ENCODE measurements at places on chromosomes 2 and 18.

GRCh38 chr18:5417342-5417741 lies 121.8 kb upstream of the ZBTB14 start:
- no peak for DNase-seq

GRCh38 chr18:2897448-2898185 lies 50.8 kb downstream of the EMILIN2 start:
- DNase-seq: no peak

GRCh38 chr2:239263231-239263630 lies 137.6 kb downstream of the HDAC4 start:
- DNase-seq: peak; percentile 21

DNA sequence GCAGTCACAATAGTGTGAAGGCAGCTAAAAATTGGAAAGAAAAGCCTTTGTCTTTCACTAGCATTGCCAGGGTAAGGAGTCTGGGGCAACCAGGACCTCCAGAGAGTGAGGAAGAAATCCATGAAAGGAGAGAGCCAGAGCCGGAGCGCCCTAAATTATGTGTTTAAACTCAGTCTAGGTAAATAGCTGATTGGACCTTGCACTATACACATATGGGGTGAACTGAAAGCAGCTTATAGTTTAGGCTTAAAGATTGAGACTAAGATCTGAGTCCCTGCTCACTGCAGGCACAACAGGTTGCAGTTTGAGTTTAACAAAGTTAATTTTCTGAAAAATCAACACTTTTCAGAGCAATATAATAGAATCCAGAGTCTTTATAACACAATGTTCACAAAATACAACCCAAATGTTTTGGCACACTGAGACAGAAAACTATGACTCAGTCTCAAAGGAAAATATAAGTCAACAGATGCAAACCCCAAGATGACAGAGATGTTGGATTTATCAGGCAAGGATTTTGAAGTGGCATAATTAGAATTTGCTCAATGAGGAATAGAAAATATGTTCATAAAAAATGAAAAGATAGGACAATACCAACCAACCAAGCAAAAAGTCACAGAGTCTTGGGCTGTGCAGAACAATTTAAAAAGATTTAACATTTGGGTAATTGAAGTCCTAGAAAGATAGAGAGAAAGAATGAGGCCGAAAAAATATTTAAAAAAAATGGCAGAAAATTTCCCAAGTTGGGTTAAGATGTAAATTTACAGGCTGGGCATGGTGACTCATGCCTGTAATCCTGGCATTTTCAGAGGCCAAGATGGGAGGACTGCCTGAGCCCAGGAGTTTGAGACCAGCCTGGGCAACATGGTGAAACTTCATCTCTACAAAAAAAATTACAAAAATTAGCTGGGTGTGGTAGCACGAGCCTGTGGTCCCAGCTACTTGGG lies 39.6 kb downstream of the DOK1 start:
- no peak for DNase-seq

GRCh38 chr2:47165001-47165555 lies 10.0 kb upstream of the STPG4 start:
- DNase-seq: no peak

DNA sequence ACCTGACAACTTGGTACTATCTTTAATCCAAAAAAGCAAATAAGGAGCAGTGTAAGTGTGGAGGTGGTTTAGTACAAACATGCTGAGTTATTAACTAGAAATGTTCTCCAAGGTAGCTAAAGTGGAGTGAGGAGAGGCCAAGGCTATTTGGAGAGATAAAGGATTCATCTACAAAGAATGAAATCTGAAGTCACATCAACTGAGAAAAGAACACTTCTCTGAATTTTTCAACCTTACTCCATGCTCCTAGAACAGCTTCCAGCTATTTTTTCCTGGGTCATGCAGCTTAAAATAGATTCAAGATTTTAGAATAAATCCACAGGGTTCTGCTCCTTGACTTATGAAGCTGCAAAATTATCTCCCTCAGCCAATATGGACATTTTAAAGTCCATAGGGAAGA lies 18.7 kb downstream of the IMMT start:
- DNase-seq: no peak

GRCh38 chr2:7063789-7064188 lies 146.6 kb downstream of the RNF144A start:
- DNase-seq: no peak

DNA sequence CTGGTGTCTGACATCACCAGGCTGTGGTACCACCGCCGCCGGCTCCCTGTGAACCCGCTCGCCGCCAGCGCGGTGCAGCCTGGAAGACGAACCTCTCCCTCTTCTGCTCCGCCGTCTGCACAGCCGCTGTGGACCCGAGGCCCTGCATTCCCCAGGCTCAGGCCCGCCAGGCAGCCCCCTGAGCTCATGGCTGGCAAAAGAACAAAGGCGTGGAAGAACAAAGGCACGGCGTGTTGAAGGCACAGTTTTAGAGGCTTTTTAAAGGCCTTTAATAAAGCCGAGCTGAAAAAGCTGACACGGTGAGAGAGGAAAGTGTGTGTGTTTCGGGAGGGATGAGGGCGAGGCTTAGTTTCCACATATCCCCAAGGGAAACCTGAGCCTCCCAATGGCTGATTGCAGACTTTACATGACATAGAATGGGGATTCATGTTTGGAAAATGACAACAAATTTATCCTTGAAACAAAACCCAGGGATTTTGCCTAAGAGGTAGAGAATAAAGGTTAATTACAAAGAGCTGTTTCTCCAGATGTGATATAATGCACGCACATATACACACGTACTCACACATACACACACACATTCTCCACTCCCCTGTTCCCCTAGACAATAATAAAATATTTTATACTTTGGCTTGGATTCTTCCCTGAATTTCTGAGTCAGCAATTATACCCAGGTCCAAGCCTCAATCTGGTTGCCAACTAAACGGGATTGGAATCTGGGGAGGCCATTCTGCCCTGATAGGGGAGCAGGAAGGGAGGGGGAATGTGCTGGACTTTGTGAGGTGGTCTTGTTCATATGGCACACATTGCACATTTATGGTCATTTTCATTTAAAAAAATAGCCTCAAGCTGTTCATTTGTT lies 39.7 kb downstream of the RFX8 start:
- peak; percentile 77 for DNase-seq

- no peak for DNase-seq
These were observed 1.6 kb downstream of the SESTD1 start for GRCh38 chr2:179263015-179263414.

DNA sequence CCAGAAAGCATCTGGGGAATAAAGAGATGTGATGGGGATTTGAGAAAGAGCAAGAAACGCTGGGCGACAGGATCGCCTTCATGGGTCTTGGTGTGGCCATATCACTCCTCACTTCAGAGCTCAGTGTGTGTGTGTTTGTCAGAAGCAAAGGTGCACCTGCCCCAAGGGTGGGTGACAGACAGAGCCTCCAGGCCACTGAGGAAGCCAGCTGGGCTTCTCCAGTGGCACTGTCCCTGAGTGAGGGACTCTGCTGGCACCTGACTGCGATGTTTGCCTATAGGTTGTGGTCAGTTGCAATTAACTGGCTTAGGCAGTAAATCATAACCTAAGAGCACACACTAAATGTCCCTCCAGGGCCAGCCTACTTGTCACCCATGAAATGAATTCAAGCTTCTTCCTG lies 23.5 kb upstream of the GNAL start:
- no peak for DNase-seq

DNA sequence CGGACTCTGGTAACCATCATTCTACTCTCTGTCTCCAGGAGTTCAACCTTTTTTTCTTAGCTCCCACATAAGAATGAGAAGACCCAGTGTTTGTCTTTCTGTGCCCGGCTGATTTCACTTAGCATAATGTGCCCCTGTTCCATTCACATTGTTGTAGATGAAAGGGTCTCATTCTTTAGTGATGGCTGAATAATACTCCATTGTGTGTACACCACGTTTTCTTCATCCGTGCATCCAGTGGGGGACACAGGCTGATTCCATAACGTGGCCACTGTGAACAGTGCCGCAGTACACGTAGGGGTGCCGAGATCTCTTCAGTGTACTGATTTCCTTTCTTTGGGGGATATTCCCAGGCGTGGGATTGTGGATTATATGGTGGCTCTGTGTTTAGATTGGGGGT lies 72.3 kb upstream of the NFATC1 start:
- no peak for DNase-seq

GRCh38 chr18:55587418-55588110 lies 428 bp downstream of the TCF4 start:
- no peak for DNase-seq

GRCh38 chr18:38052879-38053590 lies 487.4 kb upstream of the CELF4 start:
- DNase-seq: no peak

- DNase-seq: peak; percentile 20
These were observed 141.3 kb upstream of the AGAP1 start for GRCh38 chr2:235352541-235352940.

GRCh38 chr2:172672114-172672513 lies 63.5 kb upstream of the RAPGEF4 start:
- DNase-seq: no peak

GRCh38 chr2:28639836-28640235 lies 111.8 kb upstream of the PPP1CB start:
- no peak for DNase-seq

- no peak for DNase-seq
These were observed 169.9 kb downstream of the BCL11A start for GRCh38 chr2:60383401-60384143.

DNA sequence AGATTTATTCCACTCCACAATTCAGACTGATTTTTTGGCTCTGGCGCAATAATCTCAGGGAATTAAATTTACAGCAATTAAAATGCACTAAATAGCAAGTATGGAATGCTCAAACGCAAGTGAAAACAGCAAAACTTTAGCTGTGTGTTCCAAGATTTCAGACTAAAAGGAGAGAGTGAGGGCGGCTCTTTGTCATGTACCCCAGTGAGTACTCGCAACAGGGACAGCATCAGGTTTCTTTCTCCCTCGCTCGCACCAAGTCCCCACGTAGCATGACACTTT lies 1.1 kb downstream of the ROCK2 start:
- no peak for DNase-seq

DNA sequence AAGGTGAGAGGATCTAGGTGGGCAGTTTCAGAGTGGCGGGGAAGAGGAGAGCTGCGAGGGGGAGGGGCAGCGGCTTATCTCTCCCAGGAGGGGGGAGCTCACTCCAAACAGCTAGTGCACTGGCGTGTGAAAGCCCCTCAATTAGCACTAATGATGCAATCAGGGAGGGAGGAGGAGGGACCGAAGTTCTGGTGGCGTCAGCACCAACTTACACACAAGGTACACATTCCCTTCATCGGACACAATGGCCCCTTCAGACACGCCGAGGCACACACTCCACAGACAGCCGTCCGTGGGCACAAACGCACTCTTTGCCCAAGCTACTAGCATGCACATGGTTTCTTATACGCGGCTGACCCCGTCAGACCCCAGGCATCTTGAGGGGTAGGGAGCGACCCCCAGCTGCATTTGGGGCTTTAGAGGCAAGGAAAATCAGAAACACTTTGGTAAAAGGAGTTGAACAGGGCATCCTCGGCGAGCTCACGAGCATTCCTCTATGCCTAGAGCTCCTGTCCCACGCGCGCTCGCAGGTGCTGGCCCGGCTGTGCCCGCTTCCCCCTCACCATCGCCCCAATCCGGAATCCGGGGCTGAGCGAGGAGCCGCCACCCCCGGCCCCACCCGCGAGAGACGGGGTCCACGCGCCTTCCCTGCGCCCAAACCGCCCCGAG lies 868 bp upstream of the PKDCC start:
- no peak for DNase-seq

DNA sequence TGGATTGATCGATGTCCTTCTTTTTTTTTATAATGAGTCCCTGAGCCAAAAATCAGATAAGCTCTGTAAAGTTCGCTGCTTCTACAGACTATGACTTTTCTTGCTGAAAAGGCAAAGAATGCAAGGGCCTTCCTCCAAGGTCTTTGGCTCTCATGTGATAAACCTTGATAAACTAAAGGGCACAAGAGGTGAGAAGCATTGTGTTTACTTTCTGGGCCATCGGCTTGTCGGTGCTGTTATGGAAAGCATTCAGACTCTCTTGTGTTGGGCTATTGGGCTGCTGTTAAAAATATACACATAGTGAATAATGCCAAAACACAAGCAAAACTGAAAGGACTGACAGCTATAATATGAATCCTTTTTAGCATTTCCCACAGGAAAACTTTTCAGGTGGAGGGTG lies 472.4 kb upstream of the SPHKAP start:
- no peak for DNase-seq

DNA sequence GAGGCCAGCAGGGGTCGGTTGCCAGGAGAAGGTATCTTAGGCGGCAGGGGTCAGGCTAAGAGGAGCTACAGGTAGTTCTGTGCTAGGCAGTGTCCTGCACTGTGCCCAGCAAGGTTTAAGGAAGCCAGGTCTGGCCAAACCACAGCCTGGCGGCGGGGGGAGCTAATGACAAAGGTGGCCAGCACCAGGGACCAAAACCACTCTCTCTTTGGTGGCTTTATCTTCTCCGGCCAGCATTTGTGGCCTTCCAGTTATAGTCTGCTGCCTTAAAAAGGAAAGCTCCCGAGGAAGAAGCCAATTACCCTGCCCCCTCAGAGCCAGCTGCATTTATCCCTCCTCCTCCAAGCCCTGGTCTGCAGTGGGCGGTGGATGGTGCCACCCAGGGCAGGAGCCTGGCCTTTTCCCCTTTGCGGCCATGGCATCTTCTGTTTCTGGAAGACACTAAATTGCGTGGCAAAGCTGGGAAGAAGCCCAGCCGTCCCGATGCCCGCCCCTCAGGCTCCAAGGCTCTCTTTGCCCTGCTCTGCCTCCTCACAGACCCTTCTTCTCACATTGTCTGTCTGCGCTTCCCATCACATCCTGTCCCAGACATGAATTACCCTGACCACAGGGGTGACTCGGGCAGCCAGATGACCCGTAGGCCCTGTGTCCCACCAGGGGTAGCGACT lies 94.6 kb downstream of the EN1 start:
- DNase-seq: peak; percentile 33

DNA sequence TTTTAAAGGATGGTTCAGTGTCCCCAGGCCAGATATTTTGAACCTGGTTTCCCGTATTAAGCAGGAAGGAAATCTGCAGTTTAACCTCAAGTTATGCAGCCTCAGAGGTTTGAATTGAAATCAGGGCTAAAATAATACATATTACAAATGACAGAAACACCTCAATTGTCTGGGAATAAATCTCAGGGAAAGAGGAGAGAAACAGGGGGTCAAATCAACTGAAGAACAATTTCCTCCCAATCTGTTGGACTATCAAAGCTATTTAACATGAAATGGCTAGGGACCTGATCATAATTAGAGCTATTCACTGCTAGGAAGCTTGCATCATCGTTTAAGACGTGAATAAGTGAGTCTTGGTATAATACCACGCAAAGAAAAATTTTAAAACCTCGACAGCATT lies 150.0 kb upstream of the ARHGAP28 start:
- DNase-seq: no peak

DNA sequence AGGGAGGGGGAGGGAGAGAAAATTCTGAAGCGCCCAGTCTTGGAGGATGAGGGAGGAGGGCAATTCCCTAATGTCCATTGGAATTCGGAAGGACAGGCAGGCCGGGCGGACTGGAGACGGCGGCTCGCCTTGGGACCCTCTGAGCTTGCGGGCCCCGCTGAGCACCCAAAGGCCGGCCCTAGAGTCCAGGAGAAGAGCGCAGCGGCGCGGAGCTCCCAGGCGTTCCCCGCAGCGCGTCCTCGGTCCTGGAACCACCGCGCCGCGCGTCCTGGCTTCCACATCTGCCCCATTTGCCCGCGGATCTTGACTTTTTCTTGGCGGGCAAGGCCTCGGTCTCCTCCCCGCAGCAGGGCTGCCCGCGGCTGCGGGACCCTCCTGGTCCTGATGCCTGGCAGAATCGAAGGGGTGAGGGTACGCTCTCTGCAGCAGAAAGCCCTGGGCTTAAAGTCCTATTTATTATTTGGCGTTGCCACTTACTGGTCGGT lies 675 bp upstream of the MLPH start:
- DNase-seq: peak; percentile 23

Data from upper lobe of left lung (tissue), 6 donors.